Activated CD4-positive, alpha-beta T cell treated with anti-CD3 and anti-CD28 coated beads for 48 hours (primary cell): ENCODE measurements at places on chromosomes 7 and 10.
A peak's percentile ranks its signal among the peaks of the same experiment; 100 is the strongest.

DNA sequence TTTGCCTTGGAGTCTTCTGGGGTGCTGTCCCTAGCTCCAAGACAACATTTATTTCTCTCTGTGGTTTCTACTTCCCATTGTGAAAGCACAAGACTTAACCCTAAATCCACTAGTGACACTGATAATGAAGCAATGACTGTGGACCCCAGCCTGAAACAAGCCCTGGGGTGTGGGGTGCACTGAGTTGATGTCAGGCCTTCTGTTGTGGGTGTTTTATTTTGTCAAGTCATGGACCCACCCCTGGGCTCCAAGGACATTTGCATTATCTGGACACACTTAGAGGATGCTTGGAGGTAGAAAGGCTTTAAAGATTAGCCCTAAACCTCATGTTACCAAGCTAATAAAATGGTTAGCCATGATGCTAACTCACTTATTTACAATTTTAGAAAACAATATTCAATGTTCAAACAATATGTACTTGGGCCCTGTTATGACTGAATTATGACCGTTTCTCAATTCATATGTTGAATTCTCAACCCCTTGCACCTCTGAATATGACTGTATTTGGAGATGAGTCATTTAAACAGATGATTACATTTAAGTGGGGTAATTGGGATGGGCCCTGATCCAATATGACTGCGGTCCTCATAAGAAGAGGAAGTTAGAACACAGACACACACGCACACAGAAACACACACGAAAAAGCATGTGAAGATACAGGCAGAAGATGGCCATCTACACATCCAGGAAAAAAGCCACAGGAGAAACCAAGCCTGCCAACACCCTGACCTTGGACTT is 137.2 kb upstream of the IGFBP3 start:
- no peak for DNase-seq

DNA sequence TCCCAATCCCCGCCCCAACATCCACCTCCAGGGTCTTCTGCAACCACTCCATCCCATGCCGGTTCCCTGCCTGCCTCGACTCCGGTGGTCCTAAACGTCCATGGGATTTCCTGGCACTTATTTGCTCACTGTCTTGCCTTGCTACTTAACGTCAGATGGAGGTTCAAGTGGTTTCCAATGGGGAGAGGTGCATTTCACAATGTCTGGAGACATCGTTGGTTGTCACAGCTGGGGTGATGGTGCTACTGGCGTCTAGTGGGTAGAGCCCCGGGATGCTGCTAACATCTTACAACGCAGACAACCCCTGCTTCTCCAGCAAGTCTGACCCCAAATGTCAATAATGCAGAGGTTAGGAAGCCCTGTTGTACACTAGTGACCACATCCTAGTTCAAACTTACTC is 82.9 kb upstream of the ANLN start:
- no peak for DNase-seq

- DNase-seq = peak; percentile 53
These were observed 33.9 kb downstream of the PTER start for GRCh38 chr10:16470747-16471146.

- DNase-seq = peak; percentile 84
These were observed 37.7 kb upstream of the IKZF1 start for GRCh38 chr7:50266635-50267386.

- no peak for DNase-seq
These were observed 238.3 kb upstream of the NFE2L3 start for GRCh38 chr7:25913598-25914224.

DNA sequence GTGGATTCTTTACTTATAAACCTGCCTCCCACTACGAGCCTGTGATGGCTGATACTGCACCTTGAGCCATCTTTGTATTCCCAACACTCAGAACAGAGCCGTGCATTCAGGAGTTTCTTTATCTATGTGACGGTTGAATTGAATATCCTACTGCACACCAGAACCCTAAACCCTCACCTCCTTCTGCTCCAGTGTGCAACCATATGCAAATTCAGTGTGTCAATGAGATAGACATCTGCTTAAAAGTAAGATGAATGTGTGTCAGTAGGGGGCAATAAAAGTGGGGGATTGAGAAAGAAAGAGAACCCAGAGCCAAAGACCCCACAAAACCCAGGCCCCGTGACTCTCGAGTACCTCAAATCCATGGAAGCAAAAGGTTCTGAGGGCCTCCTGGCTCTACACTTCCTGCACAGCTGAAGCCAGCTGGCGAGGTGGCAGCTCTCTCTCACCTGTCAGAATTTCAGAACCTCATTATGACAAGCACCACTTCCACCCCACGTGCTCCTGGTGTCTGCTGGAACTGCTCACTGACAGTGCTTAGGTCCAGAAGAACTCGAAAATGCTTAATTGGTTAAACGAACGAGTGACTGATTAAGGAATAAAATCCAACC is 143.3 kb upstream of the GPR26 start:
- no peak for DNase-seq

DNA sequence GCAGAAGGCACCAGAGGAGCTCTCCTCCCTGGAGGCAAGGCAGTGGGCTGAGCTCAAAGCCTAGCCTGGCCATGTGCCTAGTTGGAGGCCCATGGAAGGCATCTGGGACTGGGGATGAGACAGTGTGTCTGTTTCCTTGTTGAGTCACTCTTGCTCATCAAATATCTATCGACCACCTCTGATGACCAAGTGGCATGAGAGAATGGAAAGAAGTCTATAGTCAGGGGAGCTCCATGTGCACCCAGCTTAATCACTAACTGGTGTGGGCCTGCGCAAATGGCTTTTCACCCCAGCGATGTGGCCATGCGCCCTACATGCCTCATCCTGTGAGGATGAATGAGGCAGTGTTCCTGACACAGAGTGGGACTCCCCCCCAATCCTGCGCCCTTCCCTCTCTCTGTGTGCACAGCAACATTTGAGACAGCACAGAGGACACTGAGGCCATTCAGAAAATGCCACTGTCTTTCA is 229.9 kb downstream of the RPS24 start:
- DNase-seq = no peak

GRCh38 chr10:97302088-97302791 is 9.8 kb upstream of the ARHGAP19 start:
- DNase-seq = no peak

- DNase-seq = no peak
These were observed 667.2 kb downstream of the GATA3 start for GRCh38 chr10:8721650-8722049.

DNA sequence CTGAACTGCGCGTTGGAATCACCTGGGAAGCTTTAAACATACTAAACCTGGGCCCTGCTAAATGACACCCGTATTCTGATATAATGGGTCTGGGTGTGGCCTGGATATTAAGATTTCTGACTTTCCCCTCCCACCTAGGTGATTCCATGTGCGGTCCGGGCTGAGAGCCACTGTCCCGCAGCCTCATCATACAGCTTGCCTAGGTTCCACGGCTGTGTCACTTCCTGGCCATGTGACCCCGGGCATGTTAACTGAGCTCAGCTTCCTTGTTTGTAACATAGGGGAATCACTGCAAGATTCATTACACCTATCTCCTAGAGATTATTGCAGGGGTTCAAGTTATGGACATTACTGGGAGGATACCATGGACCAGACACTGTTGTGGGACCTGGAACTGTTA is 472.7 kb upstream of the GALNT17 start:
- no peak for DNase-seq

DNA sequence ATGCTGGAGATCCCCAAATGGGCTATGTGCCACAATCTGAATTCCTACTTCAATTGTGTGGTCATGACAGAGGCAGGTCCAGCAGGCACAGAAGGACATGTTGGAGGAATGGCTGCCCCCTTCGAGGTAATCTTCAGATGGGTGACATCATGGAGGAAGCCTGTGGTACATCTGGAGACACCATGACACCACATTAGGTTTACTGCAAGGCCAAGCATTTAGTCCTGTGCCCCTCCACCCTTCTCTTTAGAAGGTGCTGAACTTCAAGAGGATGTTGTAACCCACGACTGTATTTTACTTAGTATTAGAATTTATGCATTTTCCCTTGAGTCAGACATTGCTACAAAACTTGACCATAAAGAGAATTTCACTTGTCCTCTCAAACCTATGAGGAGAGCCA is 75.1 kb upstream of the DDC start:
- DNase-seq = no peak

DNA sequence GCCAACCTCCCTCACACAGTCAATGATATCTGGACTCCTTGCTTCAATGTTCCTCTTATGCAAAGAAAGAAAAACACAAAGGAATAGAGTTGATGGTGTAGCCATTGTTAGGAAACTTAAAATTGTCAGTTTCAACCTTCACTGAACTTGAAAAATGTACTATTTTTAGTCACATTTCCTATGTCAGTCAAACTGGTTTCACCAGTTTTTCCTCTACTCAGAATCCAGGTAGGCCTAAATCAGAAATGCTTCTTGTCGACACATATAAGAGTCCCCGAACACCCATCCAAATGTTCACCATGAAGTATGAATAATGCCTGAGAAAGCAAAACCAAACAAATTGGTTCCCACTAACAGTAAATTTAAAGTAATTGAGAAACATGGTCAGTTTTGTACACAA is 42.4 kb upstream of the ZMYND11 start:
- DNase-seq = no peak

GRCh38 chr10:122113945-122114747 is 125.2 kb downstream of the TACC2 start:
- DNase-seq = no peak

DNA sequence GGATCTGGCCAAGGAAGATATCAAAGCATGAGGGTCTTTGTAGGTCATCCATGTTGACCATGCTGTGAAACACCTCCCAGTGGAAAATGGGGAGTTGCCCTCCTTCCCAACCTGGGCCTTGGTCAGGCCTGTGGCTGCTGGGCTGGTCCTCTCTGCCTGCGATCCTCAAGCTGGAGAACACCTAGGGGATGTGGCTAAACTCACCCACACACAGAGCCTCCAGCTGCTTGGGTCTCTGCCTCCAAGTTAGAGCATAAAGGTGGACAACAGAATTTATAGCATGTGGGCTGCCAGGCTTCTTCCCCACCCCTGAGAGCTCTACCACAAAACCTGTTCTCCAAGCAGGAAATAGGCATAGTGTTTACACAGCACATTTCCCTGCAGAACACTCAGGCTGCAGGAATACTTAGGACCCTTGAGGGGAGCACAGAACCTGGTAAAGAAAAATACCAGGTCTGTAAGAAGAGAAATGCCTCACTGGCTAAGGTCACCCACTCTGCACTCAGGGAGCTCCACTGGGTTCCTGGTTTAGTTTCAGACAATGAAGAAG is at the start of gene SFTPA2:
TSS of gene SFTPA2 (minus strand) at position 248 of the 550 bp plus-strand sequence. CDS start 924 bp downstream, outside the sequence.
- no peak for DNase-seq

GRCh38 chr7:127655720-127656119 is 3.7 kb downstream of the SND1 start:
- DNase-seq = no peak

DNA sequence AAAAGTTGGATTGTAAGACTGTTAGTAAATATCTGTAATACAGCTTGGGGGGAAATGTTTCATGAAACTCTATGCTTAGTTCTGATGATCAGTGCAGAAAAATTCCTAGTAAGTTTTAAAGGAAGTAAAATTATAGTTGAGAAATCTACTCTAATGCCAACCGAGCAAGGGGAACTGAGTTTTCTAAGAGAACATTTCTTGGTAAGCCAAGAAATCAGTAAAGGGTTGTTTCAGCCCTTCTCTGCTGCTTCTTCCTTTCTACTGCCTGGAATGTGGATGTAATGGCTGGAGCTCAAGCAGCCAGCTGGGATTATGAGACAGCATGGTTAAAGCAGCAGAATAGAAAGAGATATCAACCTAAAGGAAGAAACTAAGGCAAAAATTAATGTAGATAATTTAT is 15.9 kb upstream of the AKR1B1 start:
- no peak for DNase-seq

- DNase-seq = peak; percentile 85
These were observed 85.5 kb upstream of the CACUL1 start for GRCh38 chr10:118840071-118840775.

DNA sequence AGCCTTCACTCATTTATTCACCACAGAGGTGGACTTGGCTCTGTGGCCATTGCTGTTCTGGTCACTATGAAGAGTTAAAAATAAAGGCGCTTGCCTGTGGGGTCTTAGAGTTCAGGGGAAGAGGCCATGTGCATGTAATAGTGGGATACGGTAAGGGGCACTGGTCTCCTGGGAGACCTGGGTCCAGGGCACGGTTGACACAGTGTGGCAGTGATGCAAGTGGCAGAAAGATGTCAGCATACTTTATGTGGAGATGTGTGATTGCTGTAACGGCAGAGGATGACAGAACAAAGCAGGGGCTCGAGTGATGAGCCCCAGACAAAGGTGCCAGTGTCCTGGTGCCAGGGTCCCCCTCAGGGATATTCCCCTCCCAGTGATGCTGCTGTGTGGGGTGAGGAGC is 8.6 kb downstream of the ZSCAN25 start:
- DNase-seq = no peak

DNA sequence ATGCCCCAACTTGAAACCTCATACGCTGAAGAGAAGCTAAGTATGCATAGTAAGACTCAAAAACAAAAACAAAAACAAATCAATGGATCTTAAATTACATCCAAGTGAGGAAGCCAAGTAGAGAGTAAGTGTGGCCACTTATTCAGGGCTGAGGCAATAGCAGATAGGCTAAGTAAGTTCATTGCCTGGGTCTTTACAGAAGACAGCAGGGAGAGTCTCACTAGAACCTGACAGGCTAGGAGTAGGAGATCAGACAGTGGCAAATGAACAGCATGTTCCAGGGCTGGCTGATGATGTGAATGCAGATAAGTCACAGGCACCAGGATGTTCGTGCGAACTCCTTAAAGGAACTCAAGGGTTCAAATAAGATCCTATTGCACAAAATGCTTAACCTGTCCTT is 568.6 kb downstream of the KCNMA1 start:
- no peak for DNase-seq

- DNase-seq = no peak
These were observed 36.8 kb downstream of the TAS2R41 start for GRCh38 chr7:143514487-143514886.

DNA sequence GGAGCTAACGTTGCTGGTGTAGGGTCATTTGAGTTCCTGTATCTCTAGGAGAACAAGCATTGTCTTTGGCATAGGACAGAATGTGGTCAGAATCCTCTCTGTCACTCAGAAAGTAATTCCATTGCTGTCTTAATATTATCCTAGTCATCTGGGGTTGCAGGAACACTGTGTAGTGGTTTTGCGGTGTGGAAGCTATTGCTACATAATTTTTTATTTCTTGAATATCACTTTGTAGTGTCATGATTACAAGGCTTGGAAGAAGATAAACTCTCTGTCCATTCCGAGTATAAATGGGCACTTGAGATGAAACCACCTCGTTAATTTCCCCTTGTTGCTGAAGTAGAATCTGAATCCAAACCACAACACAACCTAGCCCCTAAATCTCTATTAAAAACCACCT is 919.2 kb downstream of the LRMDA start:
- no peak for DNase-seq

GRCh38 chr7:94763268-94763667 is 107.3 kb upstream of the SGCE start:
- DNase-seq = no peak

- no peak for DNase-seq
These were observed 48.4 kb downstream of the SYPL1 start for GRCh38 chr7:106063692-106064091.

GRCh38 chr7:129559564-129559963 is 52.0 kb upstream of the NRF1 start:
- no peak for DNase-seq

GRCh38 chr10:76049581-76050290 is 618.3 kb downstream of the LRMDA start:
- DNase-seq = no peak
